ENCODE measurements at places on chromosomes 4 and X.

GRCh38 chr4:76206222-76206942 lies 7.2 kb downstream of the SCARB2 start:
- no peak for DNase-seq

- DNase-seq: no peak
Observed at GRCh38 chrX:139086246-139086645, 374.7 kb upstream of the FGF13 start.

DNA sequence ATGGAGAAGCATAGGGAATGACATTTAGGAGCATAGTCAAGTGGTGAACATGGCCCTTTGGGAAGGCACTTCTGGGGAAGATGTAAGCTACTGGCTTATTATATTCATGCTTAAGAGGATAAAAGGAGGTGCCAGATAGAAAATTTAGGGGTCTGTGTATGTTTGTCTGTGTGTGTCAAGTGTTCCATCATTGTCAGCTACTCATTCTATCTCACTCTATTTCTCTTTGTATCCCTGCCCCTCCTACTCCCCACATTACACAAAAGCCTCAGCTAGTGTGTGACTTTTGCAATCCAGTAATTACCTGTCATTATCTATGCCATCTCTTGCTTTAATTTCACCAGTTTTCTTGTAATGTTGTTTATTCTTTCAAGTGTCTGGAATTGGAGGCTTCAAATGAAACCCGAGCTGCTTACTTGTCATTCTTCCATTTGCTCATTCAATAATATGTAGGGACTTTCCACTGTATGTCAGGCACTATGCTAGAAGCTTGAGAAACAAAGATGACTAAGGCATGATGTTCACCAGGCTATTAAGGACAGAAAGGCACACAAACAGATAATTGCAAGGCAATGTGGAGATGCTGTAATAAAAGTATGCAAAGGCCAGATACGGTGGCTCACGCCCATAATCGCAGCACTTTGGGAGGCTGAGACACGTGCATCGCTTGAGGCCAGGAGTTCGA lies 229.8 kb upstream of the TEX13C start:
- no peak for DNase-seq

DNA sequence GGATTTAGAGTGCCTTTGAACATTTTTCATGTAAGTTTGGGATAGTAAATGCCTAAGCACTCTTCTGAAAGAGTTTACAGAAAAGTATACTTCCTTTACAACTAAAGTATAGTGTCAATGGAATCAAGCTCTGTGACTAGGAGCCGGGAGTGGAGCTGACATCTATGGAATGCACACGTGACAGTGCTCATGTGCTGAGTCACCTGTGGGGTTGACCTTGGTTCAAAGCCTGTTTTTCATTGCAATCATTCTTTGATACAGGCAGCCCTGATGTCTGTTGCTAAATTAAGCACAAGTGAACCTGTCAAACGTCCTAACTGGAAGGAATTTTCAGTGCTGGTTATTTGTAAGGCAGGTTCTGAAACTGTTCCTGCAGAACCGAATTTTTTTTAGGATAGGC lies 82.5 kb downstream of the GPAT3 start:
- DNase-seq: no peak

DNA sequence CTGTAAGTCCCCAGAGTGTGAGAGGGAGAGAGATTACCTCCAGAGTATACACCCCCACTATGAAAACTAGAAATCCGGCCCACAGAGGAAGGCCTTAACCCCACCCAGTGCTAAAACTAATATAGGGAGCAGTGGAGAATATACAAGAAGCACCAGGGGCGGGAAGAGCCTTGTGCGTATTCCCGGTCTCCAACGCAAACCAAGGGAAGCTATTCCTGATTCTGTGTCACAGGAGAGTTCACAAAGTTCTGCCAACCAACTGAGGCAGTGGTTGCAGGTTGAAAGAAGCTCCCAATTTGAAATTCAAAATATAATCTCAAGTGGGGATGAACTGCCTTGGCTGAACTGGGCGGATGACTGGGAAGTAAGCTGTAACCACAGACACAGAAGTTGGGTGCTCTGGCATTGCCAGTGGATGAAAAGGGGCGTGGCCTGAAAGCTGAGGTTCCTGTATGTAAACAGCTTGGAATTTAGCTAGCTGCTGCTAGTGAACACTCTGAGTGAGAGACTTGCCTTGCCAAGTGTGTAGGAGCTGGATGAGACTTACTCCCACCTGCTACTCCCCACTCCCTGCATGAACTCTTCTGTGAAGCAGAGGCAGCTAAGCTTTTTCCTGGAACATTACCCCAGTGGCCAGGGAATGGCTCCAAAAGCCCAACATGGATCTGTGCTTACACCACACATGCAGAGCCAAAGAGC lies 32.7 kb downstream of the ELF2 start:
- no peak for DNase-seq

- no peak for DNase-seq
Observed at GRCh38 chrX:39318506-39319343, 517.5 kb downstream of the MID1IP1 start.

DNA sequence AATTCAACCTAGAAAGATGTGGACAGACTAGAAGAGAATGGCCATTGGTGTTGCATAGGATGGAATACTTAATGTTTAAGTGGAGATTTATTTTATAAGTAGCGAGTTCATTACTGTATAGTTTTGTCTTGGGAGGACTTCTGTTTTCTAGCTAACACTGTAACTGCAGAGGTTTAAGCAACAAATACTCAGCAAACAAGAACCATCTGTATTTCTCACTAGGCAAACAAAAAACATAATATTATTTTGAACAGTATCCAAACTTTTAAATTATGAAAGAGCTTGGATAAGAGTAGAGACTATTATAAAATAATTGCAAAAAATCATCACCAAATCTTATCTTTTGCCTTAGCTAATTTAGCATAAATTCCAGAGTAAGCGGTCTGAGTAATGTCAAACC lies 121.1 kb downstream of the GLRA3 start:
- DNase-seq: no peak

DNA sequence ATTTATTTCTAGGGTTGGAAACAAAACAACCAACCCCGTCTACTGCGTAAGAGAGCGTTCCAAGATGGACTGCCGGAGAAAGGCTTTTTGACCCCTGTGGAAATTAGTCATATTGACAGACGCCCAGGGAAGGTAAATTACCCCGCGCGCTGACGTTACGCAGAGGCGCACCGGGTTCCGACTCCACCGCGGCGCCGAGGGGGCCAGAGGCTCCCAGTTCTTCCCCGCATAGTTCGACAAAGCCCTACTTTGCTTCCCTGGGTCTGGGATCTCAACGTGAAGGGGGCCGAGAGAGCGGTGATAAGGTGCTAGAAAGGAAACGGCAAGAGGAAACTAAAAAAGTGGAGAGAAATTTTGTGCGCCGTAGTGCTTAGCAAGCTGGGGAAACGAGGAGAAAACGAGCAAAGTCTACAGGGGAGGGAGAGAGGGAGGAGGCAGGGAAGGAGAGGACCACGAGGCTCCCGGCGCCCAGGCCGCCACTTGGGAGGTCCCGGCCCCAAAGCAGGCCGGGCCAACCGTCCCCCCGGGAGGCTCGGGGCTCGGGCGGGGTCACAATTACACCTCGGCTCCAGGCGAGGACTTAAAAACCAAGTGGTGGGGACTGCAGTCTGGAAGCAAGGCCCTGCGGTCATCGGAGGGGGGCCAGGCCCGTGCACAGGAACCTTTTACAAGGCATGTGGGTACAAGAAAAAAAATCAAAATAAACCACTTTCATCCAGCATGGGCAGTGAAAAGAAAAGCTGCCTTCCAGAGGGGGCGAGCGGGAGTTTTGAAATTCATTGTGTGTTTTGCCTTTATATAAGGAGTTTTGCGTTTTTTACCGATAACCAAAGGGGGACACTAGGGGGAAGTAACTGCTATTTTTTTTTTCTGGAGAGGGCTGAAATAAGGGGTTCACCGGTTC lies 13.2 kb downstream of the HAND2 start:
- no peak for DNase-seq

DNA sequence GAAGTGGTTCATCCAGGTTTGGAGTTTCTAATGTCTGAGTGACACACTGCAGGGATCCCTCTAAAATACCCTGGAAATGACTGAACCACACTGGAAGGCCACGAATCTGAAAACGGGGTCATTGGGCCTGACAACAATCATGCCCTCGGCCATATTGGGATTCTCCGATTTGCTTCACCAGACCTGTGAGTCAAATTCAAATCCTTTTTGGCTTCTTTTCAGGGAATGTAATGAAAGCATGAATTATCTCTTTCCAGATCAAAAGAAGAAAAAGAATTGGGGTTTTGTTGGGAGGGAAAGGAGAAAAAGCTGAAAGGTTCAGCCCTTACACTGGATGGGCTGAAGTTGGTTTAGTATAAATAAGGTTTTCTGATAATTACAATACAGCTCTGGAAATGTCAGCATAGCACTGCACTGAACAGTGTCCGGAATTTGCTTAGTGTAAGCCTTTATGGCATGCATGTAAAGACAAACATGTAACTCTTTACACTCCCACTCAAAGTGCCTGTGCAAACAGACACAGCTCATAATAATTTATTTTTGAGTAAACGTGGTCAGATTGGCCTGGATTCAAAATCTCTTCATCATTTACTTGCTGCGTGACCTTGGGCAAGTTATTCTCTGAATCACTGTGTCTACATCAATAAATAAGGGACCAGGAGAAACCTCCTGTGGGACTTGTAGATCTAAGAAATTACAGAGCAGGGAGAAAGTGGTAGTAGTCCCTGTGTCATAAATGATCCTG lies 21.4 kb downstream of the CT47C1 start:
- DNase-seq: no peak

GRCh38 chr4:677431-678293 lies 3.3 kb downstream of the MYL5 start:
- no peak for DNase-seq

GRCh38 chr4:169906104-169906503 lies 120.1 kb downstream of the MFAP3L start:
- no peak for DNase-seq

- no peak for DNase-seq
Observed at GRCh38 chrX:40887476-40887875, 152.1 kb upstream of the MED14 start.

- no peak for DNase-seq
Observed at GRCh38 chrX:150100261-150100660, 162.0 kb upstream of the EOLA2 start.

- DNase-seq: no peak
Observed at GRCh38 chrX:78658845-78659744, at the start of gene RTL3. Gene RTL3, minus strand, starts transcription at chrX:78659328. Its CDS starts 908 bp downstream, at chrX:78658420.

DNA sequence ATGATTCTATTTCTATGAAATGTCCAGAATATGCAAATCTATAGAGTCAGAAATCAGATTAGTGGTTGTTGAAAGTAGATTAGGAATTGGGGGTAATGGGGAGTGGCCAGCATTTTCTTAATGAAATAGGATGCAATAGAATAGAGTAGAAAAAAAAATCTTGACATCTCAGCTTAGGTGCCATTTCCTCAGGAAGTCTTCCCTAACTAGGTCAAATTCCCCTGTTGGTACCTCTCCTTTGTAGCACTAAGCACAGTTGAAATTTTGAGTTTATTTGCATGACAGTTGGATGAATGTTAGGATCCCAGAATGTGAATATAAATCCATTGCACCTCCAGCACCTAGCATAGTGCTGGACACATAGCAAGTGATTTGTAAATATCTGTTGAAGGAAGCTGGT lies 30.0 kb upstream of the PDK3 start:
- DNase-seq: no peak

GRCh38 chrX:23727206-23727605 lies 15.9 kb downstream of the ACOT9 start:
- DNase-seq: no peak

DNA sequence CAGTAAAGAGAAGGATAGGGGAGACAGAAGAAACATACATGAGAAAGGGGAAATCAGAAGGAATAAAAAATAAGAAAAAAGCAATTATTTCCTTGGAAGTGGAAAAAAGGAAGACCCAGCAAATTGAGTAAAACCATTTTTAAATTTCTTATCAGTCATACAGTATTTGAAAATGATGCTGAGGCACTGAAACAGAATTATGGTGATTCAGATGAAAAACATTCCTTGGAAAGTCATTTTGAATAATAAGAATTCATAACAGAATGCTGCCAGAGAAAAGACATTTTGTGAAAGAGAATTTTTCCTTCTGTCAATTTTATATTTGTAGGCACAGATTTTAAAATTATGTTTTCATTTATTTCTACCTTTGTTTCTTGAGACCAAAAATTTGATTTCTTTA lies 895.5 kb upstream of the EPHA5 start:
- DNase-seq: no peak

DNA sequence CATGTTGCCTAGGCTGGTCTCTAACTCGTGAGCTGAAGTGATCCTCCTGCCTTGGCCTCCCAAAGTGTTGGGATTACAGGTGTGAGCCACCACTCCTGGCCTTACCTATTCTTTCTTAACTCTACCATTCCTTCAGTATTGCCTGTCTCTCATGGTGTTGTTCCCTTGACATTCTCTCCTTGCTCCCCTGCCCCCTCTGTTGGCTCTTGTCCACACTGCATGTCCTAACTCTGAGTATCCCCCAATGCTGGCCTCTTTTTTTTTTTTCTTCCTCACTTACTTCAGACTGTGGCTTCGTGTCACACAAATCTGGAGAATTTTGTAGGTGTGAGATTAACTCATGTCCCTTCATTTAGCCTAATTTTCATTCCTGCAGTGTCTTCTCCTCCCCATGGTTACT lies 22.9 kb upstream of the FRMPD4 start:
- DNase-seq: no peak

DNA sequence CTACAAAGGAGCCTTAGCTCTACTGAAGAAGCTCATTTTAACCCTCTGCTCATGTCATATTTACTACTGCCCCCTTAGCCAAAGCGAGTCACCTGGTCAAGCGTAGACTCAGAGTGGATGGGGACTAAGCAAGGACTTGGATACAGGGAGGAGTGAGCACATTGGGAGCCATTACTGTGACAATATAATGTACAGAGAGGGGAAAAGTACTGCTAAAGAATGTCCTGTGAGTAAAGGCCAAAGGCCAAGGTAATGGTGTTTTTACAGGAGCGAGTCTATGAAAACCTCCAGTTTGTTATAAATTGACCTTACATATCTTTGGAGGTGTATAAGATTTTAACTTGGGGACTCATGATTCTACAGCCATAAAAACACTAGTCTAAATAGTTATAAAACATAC lies 10.6 kb upstream of the GK start:
- no peak for DNase-seq

DNA sequence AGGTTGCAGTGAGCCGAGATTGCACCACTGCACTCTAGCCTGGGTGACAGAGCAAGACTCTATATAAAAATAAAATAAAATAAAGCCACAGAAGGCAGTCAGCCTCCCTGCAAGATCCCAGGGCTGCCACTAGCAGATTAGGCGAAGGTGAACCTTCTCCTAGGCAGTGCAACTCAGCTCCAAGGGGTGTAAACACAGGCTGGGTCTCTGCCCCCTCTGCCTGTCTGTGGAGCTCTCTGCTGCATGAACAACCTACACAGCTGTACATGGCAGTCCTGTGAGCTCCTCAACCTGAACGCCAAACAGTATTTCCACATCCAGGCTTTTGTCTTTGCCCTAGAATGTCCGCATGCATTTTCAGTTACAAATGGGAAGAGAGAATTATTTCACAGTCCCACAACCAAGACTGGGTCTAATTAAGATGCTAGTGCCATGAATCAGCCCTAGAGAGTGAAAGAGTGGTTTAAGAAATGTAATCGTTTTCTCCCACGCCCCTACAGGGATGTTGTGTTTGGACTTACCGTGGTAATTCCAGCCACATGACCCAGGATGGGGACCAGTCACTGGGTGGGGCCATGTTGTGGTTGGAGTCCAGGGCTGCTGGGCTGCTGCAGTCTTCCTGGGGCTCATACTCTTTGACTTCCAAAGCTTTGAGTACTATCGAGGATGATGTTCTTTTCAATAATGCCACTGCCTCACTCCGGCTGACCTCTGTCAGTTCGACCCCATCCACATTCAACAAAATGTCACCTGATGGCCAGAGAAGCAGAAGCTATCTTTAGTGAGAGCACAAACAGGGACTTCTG lies 99.0 kb downstream of the FIP1L1 start:
- no peak for DNase-seq

GRCh38 chr4:176642472-176642871 lies 150.2 kb downstream of the VEGFC start:
- no peak for DNase-seq
